Chondrocyte (in vitro differentiated cells): ENCODE measurements at places on chromosomes 2 and 18.
A peak's percentile ranks its signal among the peaks of the same experiment; 100 is the strongest.

GRCh38 chr2:73253901-73254300 is 19.8 kb downstream of the CCT7 start:
- no peak for DNase-seq

DNA sequence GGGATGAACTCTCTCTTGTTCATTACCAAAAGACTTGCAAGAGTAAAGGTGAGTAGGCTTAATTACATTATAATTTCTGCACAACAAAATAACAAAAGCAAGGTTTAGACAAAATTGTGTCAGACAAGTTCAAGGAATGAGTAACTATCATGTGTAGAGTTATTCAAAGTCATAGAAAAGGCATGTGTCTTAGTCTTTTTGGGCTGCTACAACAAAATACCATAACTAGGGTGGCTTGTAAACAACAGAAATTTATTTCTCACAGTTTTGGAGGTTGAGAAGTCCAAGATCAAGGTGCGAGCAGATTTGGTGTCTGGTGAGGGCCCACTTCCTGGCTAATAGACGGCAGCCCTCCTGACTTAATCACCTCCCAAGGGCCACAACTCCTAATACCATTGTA is 37.6 kb downstream of the IL1R2 start:
- no peak for DNase-seq

DNA sequence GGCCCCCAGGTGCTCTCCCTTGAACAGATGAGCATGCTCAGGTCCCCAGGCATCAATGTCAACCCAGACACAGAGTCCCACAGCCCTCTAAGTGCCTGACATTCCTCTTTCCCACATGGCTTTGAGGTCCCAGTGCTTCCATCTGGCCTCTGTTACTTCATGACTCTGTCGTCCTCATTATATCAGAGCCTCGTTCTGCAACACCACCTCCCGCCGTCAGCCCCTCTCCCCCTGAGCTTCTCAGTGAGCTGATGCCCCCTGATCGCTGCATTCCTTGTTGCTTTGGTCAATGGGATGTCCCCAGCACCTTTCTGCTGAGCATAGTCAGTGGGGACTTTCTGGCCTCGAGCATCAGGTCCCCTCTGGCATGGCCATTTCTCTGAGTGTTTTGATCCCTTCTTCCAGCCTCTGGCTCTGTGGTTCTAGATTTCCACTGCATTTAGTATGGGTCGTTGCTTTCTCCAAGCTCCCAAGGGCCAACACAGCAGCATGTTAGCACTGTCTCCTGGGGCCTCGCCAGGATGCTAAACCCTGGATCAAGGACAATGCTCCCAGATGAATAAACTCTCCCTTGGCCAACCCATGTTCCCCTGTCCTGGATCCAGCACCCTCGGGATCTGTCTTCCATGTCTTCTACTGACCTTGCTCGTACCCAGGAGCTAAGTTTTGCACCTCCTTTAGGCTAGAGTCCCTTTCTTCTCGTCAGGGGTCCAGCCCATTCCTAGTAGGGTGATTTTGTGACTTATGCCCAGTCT is 143.2 kb upstream of the TWIST2 start:
- DNase-seq = no peak

GRCh38 chr2:239472235-239472775 is 71.5 kb upstream of the HDAC4 start:
- DNase-seq = peak; percentile 18

DNA sequence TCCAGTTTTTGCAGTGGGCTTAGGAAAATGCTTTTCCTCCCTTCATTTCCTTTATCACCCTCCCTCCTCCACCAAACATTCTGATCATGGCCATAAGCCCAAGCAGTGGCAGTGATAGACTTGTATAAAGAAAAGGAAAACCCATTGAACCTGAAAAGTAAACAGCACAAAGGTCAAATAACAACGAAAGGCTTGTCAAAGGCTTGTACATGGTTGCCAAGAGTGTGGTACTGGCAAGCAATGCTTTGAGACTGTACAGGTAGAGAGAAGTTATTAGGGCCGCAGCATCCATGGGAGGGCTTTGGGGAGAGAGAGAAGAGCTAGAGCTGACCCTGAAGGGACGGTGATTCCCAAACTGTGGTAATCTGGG is 2.1 kb upstream of the VWA3B start:
- DNase-seq = no peak

GRCh38 chr2:128456281-128456680 is 137.6 kb upstream of the HS6ST1 start:
- DNase-seq = no peak

DNA sequence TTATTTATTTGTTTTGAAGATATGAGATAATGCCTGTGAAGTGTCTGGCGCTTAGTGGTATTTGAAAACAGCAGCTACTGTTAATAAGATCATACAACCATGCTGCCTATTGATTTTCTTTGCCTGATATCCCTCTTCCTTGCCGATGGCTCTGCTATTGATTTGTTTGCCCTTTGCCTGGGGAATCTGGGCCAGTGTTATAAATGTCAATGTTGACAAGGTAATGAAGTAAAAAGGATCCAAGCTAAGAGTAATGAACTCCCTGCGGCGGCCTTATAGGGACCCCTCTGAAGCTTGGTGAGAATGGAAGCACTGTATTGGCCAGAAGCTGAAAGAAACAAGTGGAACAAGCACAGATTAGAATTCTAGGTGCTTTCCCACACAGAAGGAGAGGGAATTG is 854.6 kb downstream of the CNTNAP5 start:
- no peak for DNase-seq

DNA sequence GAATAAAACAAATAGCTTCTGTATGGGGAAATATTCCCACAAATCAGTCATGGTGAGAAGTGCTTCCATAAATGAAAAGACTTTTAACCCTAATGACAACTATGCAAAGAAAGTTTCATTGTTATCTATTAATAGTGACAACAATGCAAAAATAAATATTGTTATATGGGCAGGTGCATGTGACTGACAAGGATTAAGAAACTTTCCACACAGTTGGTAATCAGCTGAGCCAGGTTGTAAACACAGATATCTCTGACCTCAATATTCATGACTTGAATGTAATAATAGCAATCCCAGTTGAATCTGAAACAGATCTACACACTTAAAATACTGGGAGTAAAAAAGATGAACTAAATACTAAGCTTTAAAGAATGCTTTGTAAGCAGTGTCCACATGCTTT is 517.0 kb upstream of the SOX11 start:
- DNase-seq = no peak

DNA sequence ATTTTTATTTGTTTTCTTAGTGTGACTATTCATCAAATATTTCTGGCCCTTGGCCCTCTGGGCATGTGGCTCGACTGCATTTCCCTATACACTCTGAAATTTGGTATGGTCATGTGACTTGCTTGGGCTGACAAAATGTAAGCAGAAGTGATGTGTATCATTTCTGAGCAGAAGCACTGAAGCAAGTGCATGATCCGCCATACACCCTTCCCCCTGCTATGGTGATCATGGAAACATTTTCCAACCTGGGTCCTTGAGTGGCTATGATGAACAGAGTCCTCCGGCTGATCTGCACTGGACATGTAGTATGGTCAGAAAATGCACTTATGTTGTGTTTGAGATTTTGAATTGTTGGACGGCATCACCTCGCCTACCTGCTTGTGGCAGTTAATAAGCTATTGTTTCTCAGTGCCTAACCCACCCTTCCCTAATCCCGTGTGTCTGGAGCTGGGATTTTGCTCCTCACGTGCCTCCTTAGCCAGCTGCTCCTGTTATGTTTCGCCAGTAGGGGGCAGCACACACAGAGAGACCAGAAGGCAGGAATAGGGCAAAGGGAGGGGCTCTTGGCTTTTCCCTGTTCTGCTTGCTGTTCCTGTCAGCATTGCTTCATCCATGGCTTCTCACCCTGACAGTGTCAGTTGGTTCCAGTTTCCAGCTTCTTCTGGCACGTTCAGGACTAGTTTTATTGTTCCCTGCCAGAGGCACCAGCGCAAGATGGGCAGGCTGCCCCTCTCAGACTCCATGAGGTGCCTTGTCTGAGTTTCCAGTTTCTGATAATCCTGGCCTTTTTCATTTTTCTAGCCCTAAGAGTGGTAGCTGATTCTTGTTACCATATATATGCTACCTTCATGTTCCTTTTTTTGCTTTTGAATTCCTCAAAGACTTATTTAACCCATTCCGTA is 207.4 kb downstream of the ARL6IP6 start:
- DNase-seq = no peak

- DNase-seq = no peak
Measured at GRCh38 chr2:74077636-74078035, 70.1 kb downstream of the BOLA3 start.

DNA sequence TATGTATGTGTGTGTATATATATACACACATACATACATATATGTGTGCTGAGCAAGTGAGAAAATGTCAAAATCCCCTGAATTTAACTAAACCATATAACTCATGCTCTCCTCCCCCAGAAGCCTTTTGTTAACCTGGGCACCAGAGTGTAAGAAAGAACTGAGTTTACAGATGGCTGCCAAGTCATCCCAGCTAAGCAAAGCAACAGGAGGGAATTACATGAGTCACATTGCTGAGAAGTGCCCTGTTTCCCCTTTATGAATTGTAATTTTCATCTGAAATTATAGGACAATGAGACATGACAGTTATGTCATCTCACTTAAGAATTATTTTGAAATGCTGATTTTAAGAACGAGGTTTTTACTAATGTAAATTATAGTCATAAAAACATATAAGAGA is 29.9 kb downstream of the SCN7A start:
- DNase-seq = no peak

DNA sequence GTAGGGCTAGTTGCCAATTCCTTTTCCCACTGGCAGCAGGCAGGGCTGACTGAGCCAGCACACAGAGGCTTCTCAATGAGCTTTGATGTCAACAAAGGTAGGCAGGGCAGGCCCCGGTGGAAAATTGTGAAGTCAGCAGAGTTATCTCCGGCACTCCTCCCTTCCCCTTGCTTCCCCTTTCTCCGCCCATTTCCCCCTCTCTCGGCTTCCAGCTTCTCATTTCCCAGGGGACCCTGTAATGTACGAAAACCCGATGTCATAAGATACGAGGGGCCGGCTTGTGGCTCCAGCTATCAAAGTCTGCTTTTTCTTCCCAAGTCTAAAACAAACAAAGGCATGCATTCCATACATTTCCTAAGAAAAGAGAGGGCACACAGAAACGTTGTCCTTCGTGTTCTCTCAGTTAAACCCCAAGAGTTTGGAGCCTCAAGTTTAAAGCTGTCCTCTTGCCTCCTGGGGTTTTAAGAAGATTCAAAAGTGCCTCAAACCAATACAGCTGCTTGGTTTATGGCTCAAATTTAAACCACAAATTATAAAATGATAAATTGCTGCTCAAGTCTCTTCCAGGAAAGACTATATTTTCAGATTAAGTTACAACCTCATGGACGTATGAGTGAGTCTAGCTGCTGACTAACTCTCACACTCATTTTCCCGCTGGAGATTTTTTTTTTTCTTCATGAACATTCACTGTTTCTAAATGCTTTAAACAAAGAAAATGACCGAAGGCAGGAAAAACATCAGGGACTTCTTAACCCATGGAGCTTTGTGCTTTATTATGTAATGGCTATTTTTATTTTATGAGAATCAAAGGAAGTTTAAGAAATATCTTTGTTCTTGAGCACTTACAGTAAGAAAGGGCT is 27.2 kb upstream of the EML4 start:
- no peak for DNase-seq

DNA sequence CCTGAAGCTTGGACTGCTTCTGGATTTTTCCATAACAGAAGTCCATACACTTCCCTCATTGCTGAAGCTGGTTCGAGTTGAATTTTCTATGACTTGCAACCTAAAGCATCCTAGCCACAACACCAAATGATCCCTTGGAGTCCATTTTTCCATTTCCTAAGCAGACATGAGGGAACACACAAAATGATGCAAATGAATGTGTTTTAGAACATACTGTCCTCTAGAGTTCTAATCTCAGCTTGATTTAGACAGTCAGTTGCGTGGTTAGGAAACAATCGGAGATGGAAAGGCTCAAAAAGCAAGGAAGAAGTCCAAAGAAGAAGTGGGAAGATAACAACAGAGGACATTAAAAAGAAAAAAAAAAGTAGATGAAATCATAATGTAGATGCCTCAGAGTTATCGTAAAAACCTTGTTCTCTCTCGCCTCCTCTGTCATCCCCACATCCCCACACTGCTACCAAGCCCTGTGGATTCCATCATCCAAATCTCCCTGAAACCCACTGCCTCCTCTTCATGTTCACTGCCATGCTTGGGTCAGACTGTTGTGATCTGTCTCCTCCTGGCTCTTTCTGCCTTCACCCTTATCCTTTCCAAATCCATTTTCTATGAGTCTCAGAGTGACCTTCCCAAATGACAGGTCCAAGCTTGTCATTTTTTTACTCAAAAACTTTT is 58.4 kb downstream of the TMEM247 start:
- DNase-seq = no peak

DNA sequence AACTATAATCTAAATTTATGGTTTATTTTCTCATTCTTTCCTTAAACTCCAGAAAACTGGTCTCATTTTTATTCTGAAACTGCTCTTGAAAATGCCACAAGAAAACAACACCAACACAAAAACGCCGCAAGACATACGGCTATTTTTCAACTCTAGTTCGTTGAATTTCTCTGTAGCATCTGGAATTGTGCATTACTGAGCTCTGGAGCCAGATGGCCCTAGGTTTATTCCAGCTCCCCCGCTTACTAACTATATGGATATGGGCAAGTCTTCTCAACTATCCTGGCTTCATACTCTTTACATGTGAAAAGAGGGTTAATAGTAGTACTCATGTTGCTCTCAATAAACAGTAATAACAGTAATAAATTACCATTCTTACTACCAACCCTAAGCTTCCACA is 19.9 kb downstream of the FAM98A start:
- DNase-seq = no peak

DNA sequence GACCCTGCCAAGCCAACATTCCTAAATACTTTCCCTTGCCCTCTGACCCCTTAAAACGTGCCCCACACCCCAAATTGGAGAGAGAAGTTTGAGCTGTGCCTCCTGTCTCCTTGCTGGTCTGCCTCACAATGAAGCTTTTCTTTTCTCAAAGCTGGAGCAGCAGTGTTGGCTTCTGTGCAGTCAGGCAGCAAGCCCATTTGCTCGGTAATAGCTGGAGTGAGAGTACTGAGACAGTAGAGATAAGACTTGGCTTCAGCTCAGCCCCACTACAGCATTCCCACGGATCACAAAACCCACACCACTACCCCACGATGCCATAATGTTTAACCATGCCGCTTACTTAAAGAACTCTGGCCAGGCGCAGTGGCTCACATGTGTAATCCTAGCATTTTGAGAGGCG is 73.0 kb downstream of the NCAPH start:
- no peak for DNase-seq

DNA sequence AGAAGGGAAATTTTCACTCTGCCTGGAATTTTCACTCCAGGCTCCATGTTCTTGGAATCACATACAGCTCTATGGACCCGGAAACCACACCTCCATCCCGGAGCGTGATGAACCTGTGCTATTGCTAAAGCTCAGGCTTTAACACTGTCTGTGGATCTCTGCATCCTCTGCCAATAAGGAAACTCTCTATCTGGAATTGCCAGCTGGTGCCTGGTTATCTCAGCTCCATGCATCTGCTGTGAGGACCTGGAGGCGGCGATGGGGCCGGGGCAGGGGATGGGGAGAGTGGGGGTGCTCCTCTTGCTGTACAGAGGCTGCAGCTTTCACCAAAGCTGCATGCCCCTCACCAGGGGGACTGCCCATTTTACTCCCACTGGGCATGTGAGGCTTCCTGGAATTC is 754.0 kb upstream of the SOX11 start:
- no peak for DNase-seq

- DNase-seq = no peak
Measured at GRCh38 chr2:11585071-11585470, 51.2 kb downstream of the GREB1 start.
